Activated T-cell treated with anti-CD3 and anti-CD28 coated beads, Interleukin-2, amount 50 U/mL, for 1 hour (primary cell): ENCODE measurements at places on chromosomes 12 and 14.
A peak's percentile ranks its signal among the peaks of the same experiment; 100 is the strongest.

DNA sequence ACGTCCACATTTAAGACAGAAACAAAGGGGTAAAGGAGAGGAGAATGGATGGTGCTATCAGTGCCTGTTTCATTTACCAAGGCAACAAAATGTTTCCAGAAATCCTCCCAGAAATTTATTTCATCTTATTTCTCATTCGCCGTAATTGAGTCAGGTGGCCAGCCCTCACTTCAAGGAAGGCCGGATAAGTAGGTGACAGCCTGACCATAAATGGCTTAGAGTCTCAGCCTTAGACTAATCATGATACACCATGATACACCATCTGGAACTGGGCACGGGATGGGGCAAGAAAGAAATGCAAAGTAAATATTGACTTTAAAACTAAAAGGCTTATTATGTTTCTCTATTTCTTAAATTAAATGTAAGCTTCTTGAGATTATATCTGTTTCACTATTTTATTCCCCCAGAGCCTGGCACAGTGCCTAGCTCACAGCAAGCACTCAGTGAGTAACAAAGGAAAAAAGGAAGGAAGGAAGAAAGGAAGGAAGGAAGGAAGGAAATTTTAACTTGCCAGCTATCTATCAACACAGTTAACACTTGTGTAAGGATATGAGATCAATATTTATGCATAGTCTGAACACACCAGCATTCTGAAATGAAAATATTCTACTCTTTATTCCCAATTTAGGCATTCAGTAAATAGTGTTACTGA is 106.1 kb upstream of the FSCB start:
- no peak for DNase-seq

DNA sequence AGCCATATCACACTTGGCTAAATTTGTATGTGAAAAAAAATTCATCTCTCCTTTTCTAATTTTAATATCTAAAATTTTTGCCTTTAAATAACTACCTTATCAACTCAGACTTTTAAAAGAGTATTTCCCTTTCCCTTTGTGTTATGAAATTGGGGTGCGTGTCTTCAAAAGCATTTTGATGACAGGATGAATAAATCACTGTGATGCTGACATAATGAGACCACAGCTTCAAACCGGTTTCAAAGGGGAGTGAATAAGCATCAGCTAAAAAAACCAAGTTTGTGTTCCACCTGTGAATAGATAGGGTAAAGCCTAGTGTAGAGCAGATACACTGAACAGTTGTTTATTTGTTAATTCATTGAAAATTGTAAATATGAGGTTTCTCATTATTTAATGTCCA is 85.0 kb downstream of the LGR5 start:
- DNase-seq = no peak

DNA sequence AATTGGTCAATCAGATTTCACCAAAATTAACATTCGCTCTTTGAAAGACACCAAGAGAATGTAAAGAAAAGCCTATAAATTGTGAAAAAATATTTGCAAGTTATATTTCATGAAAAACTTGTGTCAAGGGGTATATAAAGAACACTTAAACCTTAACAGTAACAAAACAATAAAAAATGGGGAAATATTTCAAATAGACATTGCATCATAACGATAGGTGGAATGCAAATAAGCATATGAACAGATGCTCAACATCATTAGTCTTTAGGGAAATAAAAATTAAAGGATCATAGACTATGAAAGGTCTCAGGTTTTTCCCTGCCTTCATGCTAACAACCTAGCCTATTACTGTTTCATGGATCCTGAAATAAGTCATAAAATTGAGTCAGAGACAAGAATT is 64.3 kb downstream of the COCH start:
- no peak for DNase-seq

DNA sequence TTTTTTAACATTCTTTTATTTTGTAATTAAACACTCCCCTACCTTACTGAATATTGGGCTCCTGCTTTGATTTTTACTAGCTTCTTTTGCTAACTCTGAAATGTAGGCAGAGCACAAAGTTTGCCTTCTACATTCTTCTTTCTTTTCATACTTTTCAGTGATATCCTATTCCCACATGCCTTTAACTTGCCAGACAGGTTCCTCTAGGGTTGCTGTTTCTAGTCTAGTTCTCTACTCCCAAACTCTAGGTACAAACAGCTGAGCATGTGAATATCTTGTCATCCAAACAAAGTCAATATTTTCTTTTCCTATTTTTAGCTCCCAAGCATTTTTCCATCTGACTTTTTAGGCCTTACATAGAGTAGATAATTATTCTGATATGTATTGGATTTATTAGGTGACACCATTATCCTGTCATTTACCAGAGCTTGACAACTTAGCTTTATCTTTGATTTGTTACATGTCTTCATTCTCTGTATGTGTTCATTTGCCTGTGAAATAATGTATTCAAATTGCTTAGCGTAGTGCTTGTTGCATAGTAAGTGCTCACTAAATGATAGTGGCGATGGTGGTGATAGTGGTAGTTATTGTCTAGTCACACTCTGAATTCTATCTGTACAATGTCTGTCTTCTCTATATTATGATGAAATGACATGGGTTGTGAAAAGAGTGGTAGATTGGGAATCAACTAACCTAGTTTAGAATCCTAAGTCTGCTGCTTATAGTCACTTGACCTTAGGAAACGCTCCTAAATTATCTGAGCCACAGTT is 73.6 kb upstream of the DNM1L start:
- DNase-seq = no peak

GRCh38 chr12:107241411-107241810 is 148.1 kb upstream of the CRY1 start:
- no peak for DNase-seq

- no peak for DNase-seq
These were observed 55.4 kb downstream of the SUSD6 start for GRCh38 chr14:69666690-69667211.

DNA sequence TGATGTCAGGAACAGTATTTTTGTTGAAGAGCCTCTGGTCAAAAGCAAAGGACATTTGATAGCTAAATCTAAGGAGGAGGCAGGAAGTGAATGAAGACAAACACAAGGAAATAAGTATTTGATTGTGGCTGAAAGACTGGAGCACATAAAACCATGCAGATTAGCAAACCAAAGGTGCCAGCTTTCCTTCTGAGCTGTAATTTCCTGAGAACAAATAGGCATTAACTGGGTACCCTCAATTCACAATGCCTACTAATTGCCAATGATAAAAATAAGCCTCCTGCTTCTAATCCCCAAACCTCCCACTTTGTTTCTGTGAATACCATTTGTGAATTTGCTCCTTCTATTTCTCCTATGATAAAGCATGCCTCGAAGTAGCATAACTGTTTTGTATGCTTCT is 1279.6 kb upstream of the USP15 start:
- no peak for DNase-seq

DNA sequence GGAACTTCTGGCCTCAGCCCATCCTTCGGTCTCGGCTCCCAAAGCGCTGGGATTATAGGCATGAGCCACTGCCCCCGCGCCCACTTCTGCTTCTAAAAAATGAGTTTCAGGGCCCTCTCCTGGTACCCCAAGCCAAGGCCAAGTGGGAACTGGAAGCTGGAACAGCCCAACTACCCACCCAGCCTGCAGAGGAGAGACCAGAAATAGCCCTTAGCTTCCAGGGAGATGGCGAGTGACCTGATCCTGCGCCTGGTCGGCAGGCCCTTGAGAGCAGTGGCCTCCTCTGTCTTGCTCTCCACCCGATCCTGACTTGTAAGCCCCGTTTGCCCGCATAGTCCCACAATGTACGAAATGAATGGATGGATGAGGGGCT is 31.2 kb upstream of the PLEKHG6 start:
- DNase-seq = no peak

- DNase-seq = no peak
These were observed 17.3 kb upstream of the TIGAR start for GRCh38 chr12:4303750-4304149.

GRCh38 chr12:52767427-52767826 is 9.7 kb downstream of the KRT76 start:
- DNase-seq = no peak

DNA sequence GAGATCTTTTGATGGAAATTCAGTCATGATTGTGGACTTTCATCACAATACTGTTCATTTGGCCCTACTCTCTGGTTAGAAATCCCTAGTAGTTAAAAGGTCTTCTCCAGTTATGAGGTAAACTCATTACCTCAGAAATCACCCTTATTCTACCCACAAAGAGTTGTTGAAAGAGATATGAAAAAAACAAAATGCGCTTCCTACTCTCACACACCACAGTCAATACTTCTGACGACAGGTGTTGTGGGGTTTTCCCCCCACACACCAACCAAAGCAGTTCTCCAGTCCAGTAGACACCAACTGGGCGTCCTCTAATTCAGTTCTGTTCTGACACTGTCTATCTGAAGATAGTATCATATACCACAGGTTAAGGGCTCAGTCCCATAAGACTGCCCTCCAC is 54.9 kb downstream of the TRMT5 start:
- DNase-seq = no peak

- peak; percentile 44 for DNase-seq
These were observed 2.7 kb downstream of the PTHLH start for GRCh38 chr12:27969624-27970400.

DNA sequence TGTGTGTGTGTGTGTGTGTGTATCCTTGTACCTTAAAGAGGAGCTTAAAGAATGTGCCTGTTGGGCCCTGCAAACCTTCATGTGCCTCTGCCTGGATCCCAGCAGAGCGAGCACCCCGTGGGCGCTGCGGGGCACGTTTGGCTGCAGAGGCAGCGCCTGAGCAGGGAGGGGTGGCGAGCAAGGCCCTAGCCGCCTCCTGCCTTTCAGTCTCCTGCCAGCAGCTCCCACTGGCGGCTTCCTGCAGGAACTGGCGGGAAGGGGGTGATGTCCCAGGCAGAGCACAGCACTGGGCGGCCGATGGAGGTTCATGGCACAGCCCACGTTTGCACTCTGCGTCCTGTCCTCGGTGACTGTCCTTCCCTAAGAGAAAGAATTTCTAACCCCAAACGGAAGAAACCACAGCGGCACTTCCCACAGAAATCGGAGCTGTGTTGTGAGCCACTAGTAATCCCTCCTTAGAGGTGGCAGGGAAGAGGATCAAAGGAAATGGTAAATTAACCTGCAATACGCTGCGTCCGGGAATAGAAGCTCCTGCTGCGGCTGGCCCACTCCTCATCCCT is 19.8 kb downstream of the ZBTB42 start:
- no peak for DNase-seq

DNA sequence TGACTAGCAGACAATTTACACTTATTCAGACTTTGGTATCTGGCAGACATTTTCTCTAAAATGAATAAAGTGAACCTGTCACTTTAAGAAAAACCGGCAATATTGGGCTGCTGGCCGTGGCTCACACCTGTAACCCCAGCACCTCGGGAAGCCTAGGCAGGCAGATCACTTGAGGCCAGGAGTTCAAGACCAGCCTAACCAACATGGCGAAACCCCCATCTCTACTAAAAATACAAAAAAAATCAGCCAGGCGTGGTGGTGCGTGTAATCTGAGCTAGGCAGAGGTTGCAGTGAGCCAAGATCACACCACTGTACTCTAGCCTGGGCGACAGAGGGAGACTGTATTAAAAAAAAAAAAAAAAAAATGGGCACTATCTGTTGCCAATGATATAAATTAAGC is 11.5 kb downstream of the DUSP16 start:
- no peak for DNase-seq

GRCh38 chr14:104929268-104930230 is 4.9 kb downstream of the PLD4 start:
- DNase-seq = no peak

DNA sequence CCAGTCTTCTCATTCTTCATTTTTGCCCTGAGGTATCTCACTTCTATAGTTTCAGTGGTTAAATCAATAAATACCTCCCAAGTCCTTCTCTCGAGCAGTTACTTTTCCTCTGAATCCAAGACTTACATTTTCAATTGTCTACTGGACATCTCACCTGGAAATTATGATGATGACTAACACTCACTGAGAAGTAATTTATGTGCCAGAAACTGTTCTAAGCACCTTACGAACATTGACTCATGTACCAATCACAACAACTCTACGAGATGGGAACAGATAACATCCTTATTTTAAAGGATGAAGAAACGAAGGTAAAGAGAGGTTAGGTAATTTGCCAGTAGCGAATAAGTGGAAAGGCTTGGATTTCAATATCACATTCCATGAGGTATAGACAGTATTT is 94.1 kb downstream of the EML5 start:
- no peak for DNase-seq

DNA sequence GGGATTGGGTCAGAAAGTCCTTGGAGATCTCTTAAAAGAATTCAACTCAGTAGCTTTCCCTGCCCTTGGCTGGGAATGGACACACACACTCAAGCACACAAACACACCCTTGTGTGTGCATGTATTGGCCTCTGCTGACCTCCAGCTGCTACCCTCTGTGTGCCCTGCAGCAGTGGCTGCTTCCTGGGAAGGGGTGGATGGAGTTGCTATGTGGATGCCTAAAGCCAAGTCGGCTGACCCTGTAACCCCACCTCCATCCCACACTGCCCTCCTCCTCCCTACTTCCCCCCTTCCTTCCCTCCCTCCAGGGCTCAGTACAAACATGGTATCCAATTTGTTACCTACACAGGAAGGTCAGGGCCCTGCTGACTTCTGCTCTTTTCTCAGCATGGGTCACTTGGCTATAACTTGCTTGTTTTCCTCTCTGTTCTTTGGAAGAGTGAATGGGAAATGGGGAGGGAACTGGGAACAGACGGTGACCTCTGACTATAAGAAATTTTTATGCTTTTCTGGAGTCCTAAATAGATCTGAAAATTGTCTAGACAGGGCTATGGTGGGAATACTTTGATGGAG is 351.6 kb upstream of the TBX3 start:
- DNase-seq = no peak

DNA sequence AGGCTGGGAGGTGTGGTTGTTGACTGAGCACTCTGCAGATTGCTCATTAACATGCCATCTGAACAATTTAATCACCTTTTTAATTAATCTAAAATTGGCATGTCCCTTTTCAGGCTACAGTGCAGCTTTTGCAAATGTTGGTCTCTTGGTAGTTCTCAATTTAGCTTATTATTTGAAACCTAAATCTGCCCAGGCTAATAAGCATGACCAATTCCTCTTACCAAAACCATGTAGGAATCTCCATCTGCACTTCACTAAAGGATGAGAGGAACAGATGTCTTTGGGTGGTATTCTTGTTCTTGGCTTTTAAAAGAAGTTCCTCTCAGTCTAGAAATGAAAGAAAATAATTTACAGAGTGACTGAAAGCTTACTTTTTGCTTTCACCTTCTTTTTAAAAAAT is 190.1 kb upstream of the RMST start:
- DNase-seq = no peak

GRCh38 chr14:73102806-73103497 is 33.4 kb upstream of the PSEN1 start:
- DNase-seq = no peak

- no peak for DNase-seq
These were observed 363.3 kb downstream of the PAWR start for GRCh38 chr12:79327465-79327864.

- no peak for DNase-seq
These were observed 327.7 kb downstream of the RAD51B start for GRCh38 chr14:68147303-68147702.

DNA sequence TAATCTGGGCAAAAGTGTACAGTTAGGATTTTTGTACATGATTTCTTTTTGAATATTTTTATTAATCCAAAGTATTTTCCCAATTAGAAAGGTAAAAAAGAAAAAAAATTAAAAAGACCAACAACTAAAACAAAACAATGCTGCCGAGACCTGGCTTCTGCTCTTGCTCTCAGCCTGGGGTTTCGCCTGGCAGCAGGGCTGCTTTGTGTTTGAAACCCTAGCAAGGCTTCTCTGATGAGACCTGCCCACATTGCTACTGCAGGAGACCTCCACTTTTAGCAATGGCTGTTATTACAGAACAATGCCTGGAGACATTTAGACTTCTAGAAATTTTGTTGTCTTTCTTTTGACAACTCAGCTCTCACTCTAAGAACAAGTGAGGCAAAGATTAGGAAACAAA is 1153.0 kb upstream of the TMEM132C start:
- no peak for DNase-seq
